Cardiac fibroblast (primary cell): ENCODE measurements at places on chromosomes 3 and 15.

DNA sequence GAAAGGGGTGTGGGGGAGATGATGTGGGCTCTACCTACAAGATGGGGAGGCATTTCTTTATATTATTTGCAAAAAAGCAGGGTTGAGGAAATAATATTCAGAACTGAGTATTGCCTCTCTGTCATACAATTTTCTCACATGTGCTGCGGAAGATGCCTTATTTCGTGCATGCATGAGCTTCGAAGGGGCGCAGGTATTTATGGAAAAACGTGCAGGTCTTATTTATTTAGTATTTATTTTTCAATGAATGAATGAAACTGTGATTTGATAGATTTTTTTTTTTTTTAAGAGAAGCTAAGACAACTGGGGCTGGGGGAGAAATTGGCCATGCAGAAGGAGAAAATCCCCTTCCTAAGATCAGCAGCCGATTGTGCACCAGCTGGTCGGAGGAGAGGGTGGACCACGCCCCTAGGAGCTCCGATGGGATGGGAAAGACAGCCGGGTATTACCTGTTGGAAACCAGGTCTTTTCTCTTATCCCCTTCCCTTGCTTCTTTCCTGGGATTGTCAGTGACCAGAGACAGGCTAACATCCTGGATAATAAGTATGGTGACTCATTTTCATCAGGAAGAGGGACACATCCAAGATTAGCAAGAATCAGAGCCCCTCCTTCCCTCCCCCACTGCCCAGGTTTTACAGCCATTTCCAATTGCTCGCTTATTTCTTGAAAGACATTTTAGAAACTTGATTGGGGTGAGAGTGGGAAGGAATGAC, 875 bp downstream of the GAP43 start:
- DNase-seq: no peak

- DNase-seq: no peak
These were observed 76.8 kb downstream of the CSNK1G1 start for GRCh38 chr15:64279131-64279530.

DNA sequence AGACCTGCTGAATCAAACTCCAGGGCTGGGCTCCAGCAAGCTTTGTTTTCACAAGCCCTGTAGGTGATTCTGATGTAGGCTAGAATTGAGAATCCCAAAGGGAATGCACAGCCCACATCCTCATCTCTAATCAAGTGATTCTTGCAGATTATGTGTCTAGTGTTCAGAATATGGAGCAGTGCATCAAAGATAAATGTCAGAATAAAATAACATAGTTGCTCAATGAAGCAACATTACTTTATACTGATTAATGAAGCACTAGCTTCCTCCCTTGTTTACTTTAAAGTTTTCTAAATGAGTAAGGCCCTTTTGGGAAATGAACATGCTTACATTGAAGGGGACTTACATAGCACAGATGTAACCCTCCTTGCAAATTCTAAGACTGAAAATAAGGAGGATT, 39.2 kb downstream of the NUP210 start:
- DNase-seq: peak; percentile 33

- peak; percentile 2 for DNase-seq
These were observed 48.7 kb downstream of the NMNAT3 start for GRCh38 chr3:139629033-139629432.

DNA sequence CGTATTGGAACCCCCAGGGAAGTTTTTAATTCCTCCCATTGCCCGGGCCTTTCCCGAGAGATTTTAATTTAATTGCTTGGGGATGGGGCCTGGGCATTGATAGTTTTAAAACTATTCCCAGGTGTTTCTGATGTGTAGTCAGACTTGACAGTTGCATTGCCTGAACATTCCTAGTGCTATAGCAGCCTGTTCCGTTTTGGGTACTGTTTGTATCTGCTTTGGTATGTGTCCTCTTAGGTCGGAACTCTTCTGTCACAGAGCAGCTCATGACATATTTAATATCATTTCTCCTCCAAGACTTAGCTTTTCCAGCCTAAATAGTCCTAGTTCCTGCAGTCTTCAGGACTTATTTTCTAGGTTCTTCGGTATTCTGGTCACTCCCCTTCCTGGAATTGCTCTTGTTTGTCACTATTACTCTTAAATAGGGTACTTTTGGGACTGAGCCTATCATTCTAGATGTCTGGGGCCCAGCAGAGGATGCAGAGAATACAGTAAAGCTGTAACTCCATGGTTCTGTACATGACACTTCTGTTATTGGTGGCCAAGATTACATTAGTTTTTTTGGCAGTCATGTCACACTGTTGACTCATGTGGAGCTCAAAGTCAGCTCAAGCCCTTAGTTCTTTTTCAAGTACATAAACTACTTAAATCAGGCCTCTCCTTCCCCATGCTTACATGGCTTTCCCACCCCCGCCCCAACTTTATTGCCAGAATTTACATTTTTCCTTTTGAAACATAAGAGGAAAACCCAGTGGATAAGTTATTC, 81.5 kb downstream of the BBX start:
- DNase-seq: peak; percentile 73

GRCh38 chr3:183799461-183799860, 25.9 kb downstream of the MAP6D1 start:
- no peak for DNase-seq

DNA sequence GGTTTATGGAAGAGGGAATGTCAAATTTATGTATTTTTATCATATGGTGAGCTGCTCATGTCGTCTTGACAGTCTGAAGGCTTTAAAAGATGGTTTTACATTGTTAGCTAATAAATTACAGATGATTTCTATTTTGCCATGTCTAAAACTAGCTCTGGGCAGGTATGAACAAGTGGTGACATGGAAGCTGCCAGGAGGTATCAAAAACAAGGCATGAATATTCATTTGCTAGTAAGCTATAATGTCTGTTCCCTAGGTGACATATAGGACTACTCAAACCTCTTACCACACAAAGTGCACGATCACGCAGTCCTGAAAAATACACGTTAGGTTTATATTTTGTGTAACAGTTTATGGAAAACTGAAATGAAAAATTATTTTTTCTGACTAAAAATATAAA, 34.8 kb downstream of the ST3GAL6 start:
- no peak for DNase-seq

- no peak for DNase-seq
These were observed 37.6 kb downstream of the RAB8B start for GRCh38 chr15:63226966-63227401.

DNA sequence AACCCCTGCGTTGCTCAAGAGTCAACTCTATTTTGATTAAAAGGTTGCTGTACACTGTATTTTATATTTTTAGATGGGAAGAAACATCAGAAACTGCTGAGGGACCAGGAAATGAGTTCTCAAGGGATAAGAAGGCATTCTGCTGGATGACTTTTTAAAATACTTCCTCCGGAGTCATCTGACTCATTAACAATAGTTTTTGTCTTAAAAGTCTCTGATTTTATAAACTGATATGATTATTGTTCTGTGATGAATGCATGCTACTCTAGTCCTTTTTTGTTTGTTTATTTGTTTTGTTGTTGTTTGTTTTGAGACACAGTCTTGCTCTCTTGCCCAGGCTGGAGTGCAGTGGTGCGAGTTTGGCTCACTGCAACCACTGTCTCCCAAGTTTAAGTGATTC, 18.2 kb upstream of the HLTF start:
- DNase-seq: peak; percentile 21

DNA sequence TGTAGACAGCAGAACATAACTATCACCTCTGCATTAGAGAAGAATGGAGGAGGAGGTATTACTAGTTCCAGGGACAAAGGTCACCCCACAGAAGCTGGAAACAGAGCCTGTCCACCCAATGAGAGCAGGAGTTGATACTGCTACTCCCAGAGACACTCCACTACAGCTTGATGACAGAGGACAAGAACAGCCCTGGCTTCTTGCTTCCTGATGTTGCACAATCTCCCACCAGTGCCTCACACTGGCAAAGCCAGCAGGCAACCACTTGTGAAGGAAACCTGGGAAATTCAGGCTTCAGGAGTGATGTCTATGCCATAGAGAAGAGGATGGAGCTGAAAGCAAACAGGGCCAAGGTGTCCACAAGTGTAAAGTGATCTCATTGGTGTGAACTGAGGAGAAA, 78.0 kb upstream of the POU1F1 start:
- DNase-seq: no peak

DNA sequence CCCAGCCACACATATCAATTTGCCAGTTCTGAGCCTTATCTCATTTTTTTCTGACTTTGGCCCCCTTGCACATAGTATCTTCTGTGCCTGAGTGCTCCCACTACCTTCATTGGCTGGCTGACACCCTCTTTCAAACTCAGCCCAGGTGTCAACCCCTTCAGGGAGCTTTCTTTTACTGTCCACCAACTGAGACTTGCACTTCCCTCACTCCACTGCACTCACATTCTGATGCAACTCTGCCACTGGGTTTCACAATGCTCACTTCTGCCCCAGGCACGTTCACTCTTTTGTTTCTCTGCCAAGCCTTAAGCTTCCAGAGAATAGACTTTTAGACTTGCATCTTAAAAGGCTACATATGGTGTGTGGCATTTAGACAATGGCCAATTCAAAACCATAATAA, 101.5 kb upstream of the CBLB start:
- DNase-seq: peak; percentile 96

- DNase-seq: no peak
These were observed 421.0 kb upstream of the THBS1 start for GRCh38 chr15:39159833-39160232.

GRCh38 chr3:136166507-136166906, 29.6 kb downstream of the MSL2 start:
- DNase-seq: no peak

DNA sequence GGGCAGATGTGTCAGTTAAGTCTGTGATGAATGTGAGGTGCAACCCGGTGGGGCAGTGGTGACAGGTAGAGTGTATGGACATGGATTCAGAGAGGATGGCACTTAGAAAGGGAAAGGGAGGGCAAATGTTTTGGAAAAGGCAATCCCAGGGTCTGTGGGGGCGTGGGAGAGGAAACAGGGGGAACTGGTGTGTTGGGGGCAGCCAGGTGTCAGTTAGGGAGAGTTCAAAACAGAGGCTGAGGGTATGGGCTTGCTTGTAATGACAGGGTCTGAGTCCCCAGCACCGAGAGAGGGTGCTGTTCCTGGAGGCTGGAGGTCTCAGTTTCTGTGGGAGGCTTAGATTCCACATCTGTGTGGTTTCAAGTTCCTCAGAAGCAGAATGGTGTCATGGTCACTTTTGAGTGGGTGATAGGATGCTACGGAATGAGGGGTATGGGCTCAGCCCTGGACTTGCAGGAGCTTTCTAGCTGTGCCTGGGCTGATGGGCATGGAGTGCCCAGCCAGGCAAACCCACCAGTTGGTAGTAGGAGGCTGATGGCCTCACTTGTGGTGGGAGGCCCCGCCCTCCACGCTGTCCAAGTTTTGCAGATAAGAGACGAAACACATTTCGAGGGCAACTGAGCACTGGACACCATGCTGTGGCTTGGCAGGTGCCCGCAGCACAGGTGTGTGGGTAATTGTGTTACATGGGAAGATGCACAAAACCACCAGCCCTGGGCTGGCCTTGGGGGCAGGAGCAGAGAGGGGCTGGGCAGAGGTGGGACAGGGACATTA, 209.4 kb downstream of the RPLP1 start:
- no peak for DNase-seq

DNA sequence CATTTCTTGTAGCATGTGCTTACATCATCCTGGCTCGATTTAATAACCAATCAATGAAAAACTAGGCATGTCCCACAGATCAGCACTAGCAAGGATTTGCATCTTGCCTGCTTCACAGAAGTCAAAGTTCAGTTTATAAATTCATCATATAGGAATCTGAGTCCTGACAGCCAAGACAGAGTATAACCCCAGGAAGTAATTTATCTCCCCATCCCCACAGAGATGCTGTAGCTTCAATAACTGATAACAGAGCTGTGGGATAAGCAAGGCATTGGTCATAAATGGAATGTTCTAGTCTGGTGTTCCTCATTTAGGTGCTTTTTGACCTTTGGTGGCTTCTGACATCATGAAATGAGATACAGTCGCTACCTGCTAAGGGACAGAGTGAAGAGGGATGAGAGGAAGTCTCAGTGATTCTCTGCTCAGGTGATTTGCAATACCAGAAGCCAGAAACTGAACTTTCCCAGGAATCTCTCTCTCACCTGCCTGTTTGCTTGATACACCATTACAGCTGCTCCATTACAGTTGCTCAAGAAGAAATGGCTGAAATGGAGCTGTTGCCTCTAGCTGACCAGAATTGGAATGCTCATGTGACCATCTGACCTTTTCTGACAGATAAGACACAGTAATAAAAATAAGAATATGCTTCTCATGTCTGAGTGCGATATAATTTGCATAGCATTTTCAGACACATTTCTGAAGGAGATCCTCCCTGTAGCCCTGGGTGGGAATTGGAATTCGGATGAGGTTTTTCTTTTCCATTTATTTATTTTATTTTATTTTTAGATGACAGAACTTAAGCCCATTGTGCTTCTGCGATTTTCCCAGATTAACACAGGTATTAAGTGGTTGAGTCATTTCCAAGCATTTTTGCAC, 217.1 kb upstream of the KCNMB2 start:
- DNase-seq: no peak

GRCh38 chr15:83980637-83981036, 254.9 kb upstream of the GOLGA6L4 start:
- no peak for DNase-seq

GRCh38 chr15:38557921-38558320, 6.7 kb downstream of the RASGRP1 start:
- no peak for DNase-seq

DNA sequence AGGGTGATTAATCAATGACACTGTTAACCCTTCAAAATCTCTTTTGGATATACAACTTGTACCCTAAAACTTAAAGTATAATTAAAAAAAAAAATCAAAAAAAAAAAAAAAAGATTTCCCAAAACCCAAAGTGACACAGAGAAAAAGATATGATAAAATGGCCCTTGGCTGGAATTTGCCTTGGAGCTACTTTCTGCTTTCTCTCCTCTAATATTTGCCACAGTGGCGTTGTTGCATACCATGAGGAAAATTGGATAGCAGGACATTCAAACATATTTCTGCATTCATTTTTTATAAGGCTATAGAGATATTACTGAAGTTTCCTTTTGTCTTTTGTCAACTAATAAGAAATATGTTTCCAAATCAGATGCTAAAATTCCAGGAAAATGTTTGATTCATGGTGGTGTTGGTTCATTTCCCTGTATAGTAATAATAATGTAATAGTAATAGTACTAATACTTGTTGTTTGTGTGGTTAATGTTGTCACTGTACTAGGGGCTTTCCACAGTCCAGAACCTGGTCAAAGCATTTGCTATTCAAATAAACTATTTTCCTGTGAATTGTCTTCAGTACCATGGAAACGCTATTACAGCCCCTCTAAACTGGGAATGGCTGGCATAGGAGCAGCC, 441.3 kb upstream of the THBS1 start:
- no peak for DNase-seq
